Peyer's patch (tissue), 4 donors: ENCODE measurements at places on chromosomes 6 and 20. TPM values are rescaled to one million over a fixed set of nuclear protein-coding genes. Genes with fewer than 3 reads are reported as not detected.

Gene PLAGL2
- 24.5 TPM for total RNA-seq

Gene SDCBP2
- 29.7 TPM for total RNA-seq

Gene WFDC2
- total RNA-seq, result not detected

Gene SLC22A2
- not detected for total RNA-seq

Gene F13A1
- 22.1 TPM for total RNA-seq

Gene PARD6B
- total RNA-seq, result 6.6 TPM

Gene ULBP3
- total RNA-seq, result not detected

Gene CLIC5
- total RNA-seq, result 18.2 TPM

GRCh38 chr6:35782424-35782823 lies 1.6 kb downstream of the CLPSL1 start:
- DNase-seq, result no peak

DNA sequence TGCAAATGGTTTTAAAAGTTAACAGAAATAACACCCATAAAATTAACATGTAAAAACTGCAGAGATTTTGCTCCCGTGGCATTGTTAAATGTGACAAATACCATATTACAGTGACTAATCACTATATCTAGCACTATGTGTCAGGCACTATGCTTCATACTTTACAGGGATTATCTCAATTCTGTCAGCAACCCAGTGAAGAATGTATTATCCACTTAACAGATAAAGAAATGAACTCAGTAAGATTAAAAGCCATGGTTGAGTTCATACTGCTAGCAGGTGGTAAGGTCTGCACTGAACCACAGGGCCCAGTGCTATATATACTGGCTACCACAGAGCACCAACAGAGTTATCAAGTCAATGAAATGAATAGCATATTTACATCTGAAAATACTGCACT lies 65.4 kb downstream of the RWDD2A start:
- no peak for DNase-seq

DNA sequence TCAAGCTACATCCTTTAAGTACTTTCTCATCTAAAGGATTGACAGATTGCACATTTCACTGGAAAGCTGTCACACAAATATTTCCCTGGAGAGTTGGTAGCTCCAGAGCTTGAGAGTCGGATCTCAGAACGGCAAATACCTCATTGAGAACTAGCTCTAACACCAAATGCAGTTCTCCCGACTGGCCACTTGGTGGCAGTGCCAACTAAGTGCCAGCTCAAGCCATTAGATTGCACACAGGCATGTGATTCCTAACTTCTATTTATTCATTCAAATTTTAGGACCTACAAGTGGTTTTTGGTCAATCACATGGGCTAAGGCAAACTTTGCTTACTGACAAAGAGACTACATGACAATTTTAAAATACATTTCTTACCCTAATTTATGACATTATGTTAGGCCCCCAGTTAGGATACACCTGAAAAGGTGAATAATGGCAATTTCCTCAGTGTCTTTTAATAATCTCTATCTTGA lies 7.9 kb upstream of the MCHR2 start:
- DNase-seq, result no peak

DNA sequence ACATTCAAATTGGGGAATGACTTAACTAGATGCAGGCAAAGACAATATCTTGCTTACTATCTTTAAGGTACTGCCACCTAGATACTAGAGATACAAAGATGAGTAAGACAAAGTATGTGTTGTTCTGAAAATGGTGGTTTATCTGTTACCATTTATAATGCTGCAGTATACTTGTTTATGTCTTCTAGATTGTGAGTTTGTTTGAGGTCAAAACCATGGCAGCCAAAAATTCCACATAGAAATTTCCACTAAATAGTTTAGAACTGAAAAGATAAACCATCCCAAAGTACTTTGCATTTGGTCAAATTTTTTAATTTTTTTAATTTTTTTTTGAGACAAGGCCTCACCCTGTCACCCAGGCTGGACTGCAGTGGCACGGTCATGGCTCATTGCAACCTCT lies 150.8 kb downstream of the SOX4 start:
- DNase-seq, result no peak

DNA sequence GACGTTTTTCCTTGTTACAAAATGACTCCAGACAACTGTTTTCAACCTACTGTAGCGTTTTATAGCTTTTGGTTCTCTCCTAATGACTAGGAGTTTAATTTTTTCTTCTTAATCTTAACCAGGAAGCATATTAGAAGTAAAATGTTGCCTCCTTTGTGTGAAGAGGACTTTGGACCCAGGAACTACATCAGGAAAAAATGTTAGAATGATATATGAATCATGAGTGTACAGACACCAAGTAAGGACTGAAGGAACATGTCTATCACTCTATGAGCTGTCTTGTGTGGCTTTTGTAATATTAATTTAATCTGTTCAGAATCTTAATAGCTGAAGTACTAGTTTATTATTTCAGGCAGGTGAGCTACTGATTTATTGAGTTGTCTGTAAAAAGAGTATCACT lies 71.0 kb upstream of the MARCKS start:
- no peak for DNase-seq

DNA sequence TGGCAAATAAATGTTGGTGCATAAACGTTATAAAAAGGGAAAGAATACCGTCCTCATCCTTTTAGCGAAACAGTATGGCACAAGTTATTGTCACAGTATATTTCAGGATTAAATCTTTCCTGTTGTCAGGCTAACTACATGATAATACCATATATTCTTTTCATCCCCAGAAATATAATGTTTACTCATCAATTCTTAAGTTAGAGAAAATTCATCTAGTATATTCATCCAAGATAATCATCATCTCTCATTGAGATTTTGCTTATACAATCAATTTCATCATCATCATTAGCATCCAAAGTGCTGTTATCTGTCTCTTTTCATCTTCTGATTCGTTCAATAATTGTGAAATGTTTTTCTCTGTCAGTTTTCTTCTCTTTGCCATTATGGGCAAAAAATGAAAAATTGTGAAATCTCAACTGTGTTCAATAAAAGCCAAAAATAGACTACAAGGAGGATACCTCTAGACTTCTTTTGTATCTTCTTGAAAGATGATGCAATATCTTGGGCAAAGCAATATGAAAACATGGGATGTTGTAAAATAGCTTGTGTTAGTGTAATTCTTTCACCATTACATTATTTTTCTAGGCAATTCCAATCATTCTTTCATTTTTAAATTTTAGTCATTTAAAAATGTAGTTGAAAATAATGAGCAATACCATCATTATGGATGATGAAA lies 2.6 kb downstream of the SPACA1 start:
- no peak for DNase-seq

DNA sequence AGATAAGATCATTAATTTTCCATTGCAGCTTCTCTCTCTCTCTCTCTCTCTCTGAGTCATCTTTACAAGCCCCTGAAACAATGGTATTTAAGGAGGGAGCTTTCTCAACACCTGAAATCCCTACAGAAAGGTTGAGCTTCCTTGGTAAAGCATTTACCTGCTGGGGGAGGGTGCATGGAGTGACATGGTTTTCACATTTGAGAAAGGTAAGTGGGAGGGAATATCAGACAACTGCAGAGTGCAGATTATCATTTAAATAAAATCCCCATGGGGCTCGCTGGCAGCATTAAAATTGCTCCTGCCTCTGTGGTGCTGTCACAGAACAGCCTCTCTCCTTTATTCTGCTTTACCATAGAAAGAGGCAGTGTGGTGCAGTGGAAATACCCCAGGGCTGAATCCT lies 10.3 kb upstream of the PDYN start:
- DNase-seq, result no peak

GRCh38 chr6:136113736-136114173 lies 136.4 kb downstream of the MTFR2 start:
- DNase-seq, result no peak

DNA sequence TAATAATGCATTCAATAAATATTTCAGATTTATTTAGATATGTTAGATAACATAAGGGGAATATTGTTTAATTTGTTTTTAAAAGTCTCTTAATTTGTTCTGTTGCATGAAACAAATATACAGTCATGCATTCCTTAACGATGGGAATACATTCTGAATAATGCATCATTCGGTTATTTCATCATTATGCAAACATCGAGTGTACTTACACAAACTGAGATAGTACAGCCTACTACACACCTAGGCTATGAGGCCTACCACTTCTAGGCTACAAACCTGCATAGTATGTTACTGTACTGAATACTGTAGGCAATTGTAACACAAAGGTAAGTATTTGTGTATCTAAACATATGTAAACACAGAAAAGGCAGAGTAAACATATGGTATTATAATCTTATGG lies 118.7 kb downstream of the EPHA7 start:
- no peak for DNase-seq

- no peak for DNase-seq
Observed at GRCh38 chr6:1610497-1611321, 994 bp downstream of the FOXC1 start.

GRCh38 chr6:52162940-52163908 lies 23.0 kb upstream of the IL17A start:
- DNase-seq, result no peak

DNA sequence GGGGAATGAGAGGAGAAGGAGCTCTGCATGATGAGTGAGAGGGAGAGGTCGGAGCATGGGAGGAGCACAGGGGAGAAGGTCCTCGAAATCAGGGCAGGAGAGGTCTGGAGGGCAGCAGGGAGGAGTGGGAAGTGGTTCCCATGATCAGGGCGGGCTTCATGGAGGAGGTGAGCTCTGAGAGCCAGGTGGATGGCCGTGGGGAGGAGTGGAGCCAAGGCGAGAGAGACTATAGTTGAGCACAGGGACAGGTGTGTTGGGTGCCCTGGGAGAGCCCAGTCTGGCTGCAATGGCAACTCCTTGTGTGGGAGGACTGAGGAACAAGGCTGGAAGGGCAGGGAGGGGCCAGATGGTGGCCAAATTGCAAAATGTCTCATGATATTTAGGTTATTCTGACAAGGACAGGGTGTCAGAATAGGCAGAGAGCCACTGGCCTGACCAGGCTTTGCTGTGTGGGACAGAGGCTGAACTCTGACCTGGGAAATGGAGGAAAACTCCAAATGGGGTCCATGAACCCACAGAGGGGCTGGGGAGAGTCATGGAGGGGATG lies 21.4 kb downstream of the TTBK1 start:
- no peak for DNase-seq

GRCh38 chr20:44580581-44581268 lies 1.7 kb upstream of the PKIG start:
- no peak for DNase-seq

DNA sequence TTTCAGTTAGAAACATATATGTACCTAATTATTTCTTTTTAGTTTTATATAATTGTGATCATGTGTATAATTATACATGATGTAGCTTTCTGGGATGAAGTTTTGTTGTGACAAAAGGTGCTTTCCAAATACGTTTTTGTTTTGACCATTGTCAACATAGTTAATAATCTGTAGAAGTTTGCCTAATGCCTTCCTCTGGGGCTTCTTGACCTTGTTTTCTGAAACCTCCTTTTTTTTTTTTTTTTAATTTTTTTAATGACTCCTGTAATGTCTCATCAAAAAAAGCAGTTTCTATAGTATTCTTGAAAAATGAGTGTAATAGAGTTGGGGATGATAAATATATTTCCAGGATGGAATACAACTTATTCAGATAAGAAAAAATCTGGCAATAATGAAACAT lies 434.7 kb upstream of the SOX4 start:
- DNase-seq, result no peak

- DNase-seq, result no peak
Observed at GRCh38 chr6:7292596-7293255, 20.3 kb downstream of the SSR1 start.

- no peak for DNase-seq
Observed at GRCh38 chr20:39050555-39050902, 88.4 kb downstream of the DHX35 start.
